ENCODE measurements at places on chromosomes 7 and 10. TPM values are rescaled to one million over a fixed set of nuclear protein-coding genes. Genes with fewer than 3 reads are reported as not detected.

DNA sequence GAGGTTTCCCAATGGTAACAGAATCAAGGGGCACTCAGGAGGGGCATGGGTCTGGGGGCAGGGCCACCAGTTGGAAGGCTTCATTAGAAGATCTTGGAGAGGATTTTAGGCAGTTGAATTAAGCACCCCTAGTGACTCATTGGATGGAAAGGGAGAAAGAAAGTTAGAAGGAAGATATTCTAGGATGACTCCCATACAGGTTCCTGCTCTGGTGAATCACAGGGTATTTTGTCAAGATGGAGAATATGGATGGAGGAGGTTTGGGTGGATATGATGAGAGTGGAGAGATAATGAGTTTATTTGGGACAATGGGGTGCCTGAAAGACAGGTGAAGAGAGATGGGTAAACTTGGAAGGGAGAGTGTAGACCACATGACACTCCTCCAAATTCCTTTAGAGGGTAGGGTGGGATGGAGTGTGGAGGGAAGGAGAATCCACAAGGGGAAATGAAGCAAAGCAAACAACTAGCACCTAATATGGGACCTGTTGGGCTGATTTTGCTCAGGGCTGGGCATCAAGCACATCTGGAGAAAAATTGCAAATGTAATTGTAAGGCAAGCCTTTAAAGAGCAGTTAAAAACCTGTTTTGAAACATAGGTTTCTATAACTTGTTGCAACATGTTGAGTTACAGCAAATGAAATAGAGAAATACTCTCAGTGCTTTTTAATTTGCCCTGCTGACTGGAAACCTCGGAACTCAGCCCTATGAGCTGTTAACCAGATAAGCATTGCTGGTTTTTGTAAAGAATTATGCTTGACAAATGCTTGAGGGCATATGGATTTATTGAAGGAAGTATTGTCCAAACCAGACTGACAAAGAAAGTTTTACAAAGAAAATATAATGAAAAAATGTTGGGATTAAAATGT, 2.9 kb upstream of the ENTPD7 start:
- no peak for DNase-seq

- DNase-seq = no peak
Measured at GRCh38 chr10:124003871-124004662, 89.3 kb downstream of the CHST15 start.

DNA sequence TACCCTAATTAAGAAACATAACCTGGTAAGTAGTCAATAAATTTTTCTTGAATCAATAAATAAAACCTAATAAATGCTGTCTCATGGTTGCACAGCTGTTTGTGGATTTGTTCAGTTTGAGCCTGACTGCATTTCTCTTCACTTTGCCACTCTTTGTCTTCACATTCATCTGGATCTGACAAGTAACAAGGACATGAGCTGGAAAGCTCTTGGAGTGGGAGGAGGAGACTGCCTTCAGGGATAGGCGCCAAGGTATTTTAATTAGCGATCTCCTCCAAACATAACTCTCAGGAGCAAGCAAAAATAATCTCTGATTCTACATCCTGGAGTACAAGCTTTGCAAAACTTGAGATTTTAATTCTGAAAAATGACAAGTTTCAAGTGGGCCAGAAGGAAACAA, 251.0 kb downstream of the BMPER start:
- DNase-seq = peak; percentile 33

DNA sequence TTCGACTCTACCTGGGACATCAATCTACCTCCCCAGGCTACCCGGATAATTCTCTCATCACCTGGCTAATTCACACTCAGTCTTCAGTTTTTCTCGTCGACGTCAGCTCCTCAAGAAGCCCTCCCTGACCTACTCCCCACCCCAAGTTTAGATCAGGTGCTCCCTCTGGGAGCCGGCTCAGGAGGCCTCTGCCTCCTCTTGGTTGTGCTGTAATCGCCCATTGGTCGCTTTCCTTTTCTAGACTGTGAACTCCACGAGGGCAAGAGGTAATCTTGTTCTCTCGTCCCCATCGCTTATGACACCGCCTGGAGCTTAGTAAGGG, 461 bp upstream of the WIPF3 start:
- no peak for DNase-seq

The DTX2 gene
- total RNA-seq = 14.4 TPM

The SUFU gene
- 3.1 TPM for total RNA-seq
